ENCODE measurements at places on chromosomes 7 and 10.

DNA sequence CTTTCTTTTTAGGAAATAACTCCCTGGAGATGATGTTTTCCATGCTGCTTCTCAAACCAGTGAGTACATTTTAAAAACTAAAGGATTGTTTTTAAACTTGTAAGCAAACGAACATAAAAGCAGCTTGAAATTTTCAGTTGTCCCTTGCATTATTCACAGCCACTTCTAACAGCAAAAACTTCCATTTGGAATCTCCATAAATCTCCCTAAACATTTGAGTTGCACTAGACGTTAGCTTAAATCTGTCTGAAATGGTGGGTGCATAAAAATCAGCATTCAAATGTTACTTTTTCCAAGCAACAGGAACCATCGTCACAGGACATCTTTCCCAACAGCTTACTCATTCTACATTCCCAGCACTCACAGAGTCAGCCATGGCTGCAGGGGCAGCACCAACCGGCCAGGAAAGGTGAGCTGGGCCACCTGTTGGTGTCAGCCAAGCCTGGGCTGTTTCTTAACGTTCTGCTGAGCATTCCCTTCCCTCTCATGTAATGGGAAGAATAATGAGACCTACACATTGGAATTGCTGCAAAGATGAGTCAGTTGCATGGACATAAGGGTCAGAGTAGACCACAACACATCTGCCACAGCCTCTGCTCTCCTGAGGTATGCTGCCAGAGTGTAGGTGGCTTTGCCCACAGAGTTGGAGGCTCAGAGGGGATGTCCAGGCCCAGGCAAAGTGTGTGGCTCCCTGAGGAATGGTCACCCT, 163.2 kb downstream of the TNS3 start:
- no peak for DNase-seq

DNA sequence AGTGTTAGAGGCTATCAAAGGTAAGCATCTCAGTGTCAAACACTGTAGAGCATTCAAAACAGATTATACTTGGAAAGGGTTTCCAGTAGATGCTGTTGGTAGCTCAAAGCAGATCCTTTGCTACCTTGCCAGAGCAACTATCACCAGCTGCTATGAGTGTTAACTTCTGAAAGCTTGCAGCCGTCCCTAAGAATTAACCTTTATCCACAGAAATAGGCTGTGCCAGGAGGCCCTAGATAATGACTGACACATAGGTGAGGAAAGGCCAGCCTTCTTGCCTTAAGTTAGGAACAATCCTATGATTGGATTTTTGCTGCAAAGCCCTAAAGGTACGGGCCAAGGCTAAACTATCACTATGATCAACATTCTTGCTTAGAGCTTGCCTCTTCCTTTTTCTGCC, 263.2 kb downstream of the DGKB start:
- DNase-seq = no peak

DNA sequence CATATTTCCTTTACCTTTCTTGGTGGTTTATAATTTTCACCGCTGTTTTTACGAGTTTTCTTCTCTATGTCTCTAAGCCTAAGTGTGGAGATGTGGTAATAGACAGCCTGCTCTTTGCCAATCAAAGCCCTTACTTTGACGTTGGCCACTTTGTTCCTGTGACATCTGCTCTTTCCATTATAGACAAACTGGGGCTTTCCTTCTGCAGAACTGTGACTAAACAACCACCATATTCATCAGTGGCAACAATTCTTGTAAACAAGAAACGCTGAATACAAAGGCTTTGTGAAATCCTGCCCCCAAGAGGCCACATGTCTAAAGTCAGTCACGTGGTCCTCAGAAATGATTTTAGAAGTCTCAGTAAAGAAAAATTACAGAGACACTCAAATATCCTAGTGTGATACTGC, 59.6 kb upstream of the CAPZA2 start:
- no peak for DNase-seq

DNA sequence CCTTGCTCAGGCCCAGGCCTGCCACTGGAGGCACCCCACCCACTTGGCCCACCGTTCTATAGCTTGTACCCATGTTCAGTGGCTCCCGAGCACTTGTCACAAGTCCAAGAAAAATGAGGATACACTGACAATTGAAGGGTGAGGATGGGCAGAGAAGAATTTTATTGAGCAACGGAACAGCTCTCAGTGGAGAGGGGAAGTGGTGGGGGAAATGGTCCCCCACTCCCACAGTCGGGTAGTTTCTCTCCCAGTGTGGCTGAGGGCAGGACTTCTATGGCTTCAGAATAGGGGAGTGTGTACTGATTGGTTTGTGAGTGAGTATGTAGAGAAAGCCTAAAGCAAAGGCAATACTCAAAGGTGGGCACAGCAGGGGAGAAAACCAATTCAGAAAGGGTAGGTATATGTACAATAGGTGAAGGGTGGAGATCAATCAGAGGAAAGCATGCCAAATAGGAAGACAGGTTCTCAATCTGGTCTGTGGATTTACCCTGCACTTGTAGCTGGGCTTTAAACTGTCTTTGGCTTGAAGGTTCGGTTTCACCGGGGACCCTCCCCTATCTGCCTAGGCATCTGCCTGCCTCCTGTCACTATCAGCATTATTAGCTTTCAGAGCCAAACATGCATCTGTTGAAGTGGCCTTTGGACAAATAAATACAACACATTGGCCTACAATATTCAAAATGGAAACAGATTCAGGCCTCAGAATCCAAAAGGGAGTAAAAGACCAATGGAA, 8.9 kb upstream of the TSPAN13 start:
- DNase-seq = no peak

- no peak for DNase-seq
Measured at GRCh38 chr7:44802418-44803025, 6.0 kb downstream of the PPIA start.

DNA sequence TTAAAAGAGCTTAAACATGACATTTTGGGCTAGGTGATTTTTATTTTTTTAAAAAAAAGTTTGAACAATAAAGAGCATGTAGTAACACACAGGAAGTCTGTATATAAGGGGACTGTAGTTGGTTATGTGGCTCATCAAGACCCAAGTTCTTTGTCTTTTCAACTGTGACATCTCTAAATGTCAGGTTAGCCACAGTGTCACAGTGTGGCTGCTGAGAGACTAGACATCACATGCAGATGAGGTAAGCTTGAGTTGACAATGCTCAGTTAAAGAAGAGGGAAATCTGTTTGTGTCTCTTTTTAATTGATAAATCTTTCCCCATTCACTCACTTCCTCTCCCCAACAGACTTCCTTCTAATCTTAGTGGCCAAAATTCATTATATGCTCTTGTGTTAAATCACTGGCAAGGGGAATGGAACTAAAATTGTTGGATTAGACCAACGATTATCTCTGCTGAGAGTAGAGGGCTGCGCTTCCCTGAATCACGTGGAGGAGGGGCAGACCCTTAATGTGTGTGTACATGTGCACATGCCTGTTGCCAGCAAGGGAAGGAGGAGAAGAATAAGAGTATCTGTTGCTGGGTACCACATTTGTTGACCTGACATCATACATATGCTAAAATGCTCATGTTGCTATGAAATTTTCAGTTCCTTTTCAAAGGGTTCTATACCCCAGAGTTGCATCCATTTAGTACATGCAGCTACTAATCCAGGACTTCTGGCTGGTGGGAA, 78.3 kb downstream of the MMRN2 start:
- DNase-seq = no peak

DNA sequence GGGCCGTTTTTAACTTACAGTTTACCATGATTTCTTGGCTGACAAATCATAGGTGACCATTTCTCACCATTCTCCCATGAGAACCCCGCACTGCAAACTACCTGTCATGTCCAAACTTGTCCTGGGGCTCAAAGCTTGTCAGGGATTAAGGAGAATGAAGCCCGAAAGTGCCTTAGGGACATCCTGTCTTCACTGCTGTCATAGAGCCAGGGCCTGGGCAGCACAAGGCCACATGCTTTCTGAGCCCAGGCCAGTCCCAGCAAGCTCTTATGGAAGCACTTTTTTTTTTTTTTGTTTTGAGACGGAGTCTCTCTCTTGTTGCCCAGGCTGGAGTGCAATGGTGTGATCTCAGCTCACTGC, 33.9 kb downstream of the CCM2 start:
- no peak for DNase-seq

- no peak for DNase-seq
Measured at GRCh38 chr7:29878081-29878688, 71.9 kb downstream of the WIPF3 start.

- no peak for DNase-seq
Measured at GRCh38 chr10:107206833-107207232, 42.3 kb upstream of the SORCS1 start.

GRCh38 chr10:98416606-98417388, 1.8 kb upstream of the PYROXD2 start:
- no peak for DNase-seq

DNA sequence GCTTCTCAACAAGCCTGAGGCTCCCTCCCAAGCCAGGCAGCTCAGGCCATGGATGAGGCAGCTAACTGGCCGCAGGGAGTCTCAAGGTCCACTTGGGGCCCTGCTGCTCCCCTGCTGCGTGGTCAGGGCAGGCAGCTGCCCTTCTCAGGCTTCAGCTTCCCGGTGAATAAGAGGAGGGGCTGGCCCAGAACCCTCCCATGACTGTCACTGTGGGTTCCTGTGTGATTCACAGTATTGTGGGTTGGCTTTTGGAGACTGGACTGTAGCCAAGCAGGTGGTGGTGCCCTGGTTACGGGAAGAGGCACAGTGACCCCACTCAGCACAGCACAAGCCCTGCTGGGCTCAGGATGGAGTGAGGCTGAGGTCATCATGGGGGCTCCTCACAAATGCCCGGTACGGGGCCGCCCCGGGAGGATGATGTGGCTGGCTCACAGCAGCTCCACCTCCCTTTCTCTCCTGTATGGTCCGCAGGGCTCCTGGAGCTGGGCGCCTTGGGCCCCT, 189.8 kb downstream of the HECW1 start:
- no peak for DNase-seq

- no peak for DNase-seq
Measured at GRCh38 chr7:27695096-27695495, 32.4 kb upstream of the HIBADH start.

DNA sequence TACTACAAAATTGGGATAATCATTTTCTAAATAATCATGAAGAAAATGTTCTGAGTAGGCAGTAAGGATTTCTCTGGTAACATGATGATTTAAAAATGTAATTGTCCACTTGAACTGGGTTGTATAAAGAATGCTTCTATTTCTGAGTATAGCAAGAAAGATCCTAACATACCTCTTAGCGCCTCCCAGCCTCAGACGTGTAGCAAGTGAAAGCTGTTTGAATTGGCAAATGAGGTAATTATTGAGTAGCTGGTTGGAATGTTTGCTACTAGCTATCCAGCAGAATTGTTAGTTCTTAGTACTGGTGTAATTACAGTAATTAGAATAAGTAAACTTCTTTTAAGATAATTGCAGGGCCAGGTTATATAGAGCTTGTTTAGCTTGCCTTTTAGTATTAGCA, 47.9 kb downstream of the SEPTIN7 start:
- DNase-seq = no peak

DNA sequence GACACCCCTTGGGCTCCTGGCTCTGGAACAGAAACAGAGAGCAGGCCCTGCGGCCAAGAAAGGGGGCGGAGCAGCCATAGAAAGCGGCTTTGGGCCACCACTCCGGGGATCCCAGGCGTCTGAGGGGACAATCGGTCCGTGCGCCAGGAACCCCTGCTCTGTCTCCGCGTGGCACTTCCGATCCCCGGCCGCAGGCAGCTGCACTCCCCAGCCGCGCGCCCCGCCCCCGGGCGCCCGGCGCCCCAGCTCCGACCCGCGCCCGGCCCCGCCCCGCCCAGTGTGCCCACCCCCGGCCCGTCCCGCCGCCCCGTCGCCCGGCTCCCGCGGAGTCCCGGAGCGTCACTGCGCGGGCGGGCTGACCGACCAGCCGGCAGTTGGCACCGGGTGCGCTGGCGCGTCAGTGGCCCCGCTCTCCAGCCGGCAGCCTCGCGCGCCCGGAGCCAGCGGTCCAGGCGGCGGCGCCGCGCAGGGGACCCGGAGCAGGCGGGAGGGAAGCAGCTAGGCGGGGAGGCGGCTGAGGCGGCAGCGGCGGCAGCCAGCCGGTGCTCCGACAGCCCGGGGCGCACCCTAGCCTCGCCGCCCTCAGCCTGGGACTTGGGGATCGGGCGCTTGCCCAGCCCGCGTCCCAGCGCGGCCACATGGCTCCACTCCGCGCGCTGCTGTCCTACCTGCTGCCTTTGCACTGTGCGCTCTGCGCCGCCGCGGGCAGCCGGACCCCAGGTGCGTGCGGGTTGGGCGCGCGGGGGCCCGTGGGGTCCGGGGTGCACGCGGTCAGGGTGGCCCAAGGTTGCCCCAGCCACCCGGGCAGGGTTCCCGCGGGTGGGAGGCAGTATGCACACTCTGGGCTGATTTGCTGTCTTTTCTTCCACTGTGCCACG, at the start of gene ADAMTS14:
TSS of gene ADAMTS14 (plus strand) at position 342 of the 878 bp plus-strand sequence. CDS start at position 639, 297 bp downstream.
- no peak for DNase-seq

- no peak for DNase-seq
Measured at GRCh38 chr10:44008270-44008916, 359.7 kb upstream of the ZNF32 start.

- no peak for DNase-seq
Measured at GRCh38 chr7:34220506-34221185, 315.3 kb downstream of the BMPER start.

GRCh38 chr7:152129682-152130081, 104.2 kb downstream of the GALNT11 start:
- no peak for DNase-seq

GRCh38 chr7:106254525-106255116, 30.2 kb downstream of the NAMPT start:
- no peak for DNase-seq

DNA sequence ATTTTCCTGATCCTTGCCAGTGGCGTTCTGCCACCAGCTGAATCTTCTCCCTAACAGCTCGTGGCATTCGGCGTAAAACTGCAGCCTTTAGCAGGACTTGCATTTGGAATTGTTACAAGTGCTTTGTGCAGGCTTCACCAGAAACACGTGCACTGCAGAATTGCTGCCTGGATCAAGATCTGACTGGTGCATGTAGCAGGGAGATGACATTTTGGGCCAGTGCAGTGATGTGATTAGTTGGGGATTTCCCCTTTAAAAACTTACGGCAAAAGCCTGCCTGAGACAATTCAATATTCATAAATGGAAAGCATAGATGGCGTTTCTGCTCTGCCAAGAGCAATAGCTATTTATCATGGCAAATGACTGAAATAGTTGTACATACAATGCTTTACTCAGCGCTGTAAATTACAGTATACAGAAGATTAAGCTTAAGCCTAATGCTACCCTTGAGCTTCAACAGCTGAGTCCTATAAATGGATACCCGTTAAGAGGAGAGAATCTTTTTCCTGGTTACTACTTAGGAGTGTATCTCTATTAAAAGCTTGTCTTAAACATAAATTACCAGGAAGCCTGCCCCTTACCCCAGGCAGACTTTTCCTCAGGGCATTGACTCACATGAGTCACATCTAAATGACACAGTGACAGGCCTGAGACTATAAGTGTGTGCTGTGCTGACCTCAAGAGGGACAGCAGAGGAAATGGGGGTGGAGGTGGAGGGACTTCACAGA, 106.3 kb downstream of the ATXN7L1 start:
- DNase-seq = no peak

DNA sequence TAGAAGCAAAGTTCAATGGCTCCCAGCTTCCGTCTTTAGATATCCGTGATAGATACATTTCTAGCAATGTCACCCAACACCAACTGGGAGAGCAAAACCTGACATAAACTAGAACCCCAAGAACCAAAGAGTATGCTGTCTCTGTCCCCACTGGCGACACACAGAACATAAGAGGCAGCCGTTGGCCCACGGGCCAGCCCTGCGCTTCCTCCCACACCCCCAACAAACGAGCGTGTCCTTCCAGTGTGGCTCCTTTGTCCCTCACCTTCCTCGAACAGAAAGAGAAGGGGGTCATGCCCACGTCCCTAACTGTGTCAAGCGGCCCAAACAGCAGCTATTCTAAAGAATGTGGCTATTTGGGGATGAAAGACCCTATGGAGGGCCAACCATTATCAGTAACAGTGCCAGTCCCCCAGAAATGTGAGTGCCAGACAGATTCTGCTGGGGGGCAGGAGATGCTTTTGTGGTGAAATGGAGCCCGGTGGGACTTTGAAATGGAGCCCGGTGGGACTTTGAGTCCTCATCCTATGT, 171.9 kb downstream of the USP6NL start:
- no peak for DNase-seq

Measured in esophagus squamous epithelium (tissue), 5 donors.